Amygdala (tissue), 56 donors: ENCODE measurements at places on chromosomes 11 and 22.

- DNase-seq = no peak
Observed at GRCh38 chr11:44611687-44612434, 46.4 kb downstream of the CD82 start.

DNA sequence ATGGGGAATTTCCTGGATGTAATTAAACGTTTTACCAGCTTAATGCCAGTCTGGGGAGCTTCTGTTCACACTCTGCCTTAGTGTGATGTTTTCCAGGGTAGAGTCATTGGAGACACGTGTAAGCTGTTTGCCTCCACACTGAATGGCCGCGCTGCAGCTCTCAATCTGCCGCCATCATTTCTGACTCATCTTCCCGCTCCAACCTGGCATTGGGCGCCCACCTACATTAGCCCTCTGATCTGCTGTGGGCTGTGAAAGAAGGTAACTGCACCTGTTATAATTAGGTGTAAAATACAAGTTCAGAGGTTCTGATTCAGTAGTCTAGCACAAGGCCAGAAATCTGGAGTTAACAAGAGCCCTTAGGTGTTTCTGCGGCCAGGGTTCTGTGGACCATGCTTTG is 54.6 kb downstream of the MN1 start:
- DNase-seq = no peak

GRCh38 chr11:61333550-61334433 is 764 bp downstream of the TKFC start:
- no peak for DNase-seq

DNA sequence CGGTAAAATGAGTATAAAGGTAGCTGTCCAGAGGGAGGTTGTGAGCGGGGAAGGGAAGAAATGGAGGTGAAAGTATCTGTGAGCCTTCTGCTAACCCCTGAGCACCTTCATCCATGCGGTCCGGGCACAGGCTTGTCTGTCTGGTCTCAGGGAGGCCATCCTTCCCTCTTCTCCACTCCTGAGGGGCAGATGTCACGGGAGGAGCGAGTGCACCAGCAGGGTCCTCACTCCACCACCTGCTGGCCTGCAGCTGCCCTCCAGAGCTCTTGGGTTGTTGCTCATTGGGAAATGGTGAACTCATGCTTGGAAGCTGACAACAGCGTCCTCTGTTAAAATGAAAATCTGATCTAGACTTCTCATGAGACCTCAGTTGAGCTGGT is 33.8 kb upstream of the WNT11 start:
- DNase-seq = no peak

GRCh38 chr11:112121981-112122615 is 35.4 kb downstream of the SDHD start:
- DNase-seq = no peak
